NCI-H460 (cell line): ENCODE measurements at places on chromosomes 3 and 15. TPM values are rescaled to one million over a fixed set of nuclear protein-coding genes. Genes with fewer than 3 reads are reported as not detected.

AP3B2 gene
- 0.89 and 1.1 TPM in 2 replicates for total RNA-seq

DNA sequence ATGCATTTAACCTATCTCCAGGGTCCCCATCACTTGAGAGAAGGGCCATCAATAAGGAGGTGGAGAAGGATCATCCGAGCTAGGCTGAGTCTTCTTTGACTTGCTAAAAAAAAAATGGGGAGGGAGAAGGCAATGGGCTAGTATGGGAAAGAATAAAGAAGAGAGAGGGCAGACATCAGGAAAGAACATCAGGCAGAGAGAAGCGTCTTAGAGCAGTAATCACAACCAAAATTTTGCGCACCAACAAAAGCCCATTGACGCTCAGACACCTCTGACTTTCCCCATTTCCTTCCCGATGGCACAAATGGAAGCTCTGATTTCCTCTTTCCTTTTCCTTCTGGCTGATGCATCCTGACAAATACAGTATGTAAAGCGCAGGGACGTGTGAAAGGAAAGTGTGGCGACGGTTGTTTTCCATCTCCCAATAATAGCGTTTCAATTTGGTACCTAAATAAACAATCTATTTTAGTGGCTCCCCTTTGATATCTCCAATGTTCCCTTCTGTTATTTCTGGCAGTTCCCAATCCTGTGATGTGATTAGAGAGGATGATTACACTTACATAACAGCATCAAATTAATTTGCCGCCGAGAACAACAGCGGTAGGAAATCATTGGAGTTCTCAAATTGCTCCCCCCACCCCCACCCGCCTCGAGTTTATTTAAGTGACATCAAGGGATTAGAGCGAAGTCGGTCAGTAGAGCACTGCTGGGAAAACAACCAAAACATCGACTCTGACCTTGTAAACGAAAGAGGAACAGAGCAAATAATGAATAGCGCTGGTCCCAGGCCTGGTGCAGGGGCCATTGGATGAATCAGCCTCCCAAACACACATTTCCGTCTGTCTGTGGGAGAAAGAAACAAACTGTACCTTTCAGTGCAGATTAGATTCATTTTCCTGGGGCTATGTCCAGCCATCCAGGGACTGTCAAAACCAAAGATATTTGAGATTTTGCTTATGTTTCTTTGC is 273.3 kb upstream of the ICE2 start:
- no peak for DNase-seq

- DNase-seq: no peak
Observed at GRCh38 chr15:24076090-24076784, 389.1 kb upstream of the NDN start.

DNA sequence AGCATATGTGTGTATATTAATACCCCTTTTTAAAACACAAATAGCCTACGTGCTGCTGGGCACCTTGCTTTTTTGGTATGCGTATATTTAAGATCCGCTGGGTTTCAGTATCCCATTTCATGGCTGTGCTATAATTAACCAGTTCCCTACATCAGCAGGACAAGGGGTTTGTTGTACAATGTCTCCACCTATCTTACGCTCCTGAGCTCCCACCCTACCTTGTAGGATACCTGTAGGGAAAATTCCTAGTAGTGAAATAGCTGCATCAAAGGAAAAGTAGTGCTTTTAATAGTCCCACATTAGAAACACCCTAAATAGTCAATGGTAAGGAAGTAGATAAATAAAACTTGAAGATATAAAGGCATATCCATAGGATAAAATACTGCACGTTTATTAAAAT is 1.4 kb downstream of the MAP6D1 start:
- no peak for DNase-seq

DNA sequence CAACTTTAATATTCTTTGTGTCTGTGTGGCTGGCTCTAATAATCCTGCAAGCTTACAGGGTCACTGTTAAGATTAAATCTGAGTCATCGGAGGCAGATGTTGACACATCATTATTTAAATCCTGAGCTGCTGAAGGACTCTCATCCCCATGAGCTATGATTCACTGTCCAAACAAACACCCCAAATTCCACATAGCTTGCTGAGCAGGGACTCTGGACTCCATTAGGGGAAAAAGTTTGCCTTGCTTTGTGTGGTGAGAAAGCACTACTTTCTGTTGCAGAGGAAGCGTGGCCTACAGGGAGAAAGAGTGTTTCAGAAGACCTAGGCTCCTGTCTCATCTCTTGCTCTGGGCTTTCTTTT is 213.7 kb downstream of the PDCD6IP start:
- DNase-seq: peak; percentile 82

AGBL1 gene
- total RNA-seq: 0.02 TPM in 1 of 2 replicates, not detected in the other

KBTBD13 gene
- not detected in 2 replicates for total RNA-seq
